HAP-1 (cell line): ENCODE measurements at places on chromosomes 7 and 10.

DNA sequence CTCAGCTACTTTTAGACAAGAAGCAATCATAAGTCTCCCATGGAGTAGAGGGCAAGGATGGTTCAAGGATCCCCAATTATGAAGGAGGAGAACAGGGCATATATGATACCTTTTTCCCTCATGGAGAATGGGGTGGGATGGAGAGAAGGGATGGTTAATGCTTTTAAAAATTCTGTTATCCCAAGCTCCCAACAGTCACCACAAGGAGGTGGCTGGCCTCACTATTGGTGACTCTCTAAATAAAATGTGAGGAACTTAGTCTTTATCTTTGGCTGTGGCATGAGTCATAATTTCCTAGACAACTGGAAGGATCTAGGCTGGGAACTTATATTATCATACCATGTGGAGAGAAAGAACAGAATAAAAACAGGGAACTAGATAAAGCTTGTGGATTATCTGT lies 297.0 kb downstream of the PHTF2 start:
- DNase-seq, result no peak

DNA sequence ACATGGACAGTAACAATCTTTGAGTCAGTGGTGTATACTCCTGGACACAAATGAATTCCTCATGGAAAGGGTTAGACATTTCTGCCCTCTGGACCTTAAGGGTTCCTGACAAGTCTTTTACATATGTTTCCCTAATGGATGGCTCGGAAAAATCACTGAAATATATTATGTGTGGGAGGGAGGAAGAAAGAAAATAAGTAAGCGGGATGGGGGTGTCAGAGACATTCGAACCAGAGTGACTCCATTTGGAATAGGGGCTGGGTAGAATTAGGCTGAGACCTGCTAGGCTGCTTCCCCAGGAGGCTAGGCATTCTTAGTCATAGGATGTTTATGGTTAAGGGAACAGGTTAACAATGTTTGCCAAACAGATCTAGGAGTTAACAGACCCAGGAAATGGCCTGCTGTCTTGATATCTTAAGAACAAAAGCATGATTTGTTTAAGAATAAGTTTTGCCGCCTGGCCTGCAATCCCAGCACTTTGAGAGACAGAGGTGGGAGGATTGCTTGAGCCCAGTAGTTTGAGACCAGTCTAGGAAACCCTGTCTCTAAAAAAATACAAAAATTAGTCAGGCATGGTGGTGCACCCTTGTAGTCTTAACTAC lies 1241.7 kb downstream of the TYW1 start:
- DNase-seq, result no peak

GRCh38 chr10:132146941-132147915 lies 39.5 kb upstream of the DPYSL4 start:
- no peak for DNase-seq

GRCh38 chr10:96858038-96858705 lies 26.1 kb downstream of the LCOR start:
- no peak for DNase-seq
